ENCODE measurements at places on chromosomes 16 and 17.

GRCh38 chr16:5036228-5037156 is 2.8 kb upstream of the NAGPA start:
- DNase-seq = no peak

GRCh38 chr17:14113137-14113536 is 43.8 kb downstream of the COX10 start:
- DNase-seq = no peak

DNA sequence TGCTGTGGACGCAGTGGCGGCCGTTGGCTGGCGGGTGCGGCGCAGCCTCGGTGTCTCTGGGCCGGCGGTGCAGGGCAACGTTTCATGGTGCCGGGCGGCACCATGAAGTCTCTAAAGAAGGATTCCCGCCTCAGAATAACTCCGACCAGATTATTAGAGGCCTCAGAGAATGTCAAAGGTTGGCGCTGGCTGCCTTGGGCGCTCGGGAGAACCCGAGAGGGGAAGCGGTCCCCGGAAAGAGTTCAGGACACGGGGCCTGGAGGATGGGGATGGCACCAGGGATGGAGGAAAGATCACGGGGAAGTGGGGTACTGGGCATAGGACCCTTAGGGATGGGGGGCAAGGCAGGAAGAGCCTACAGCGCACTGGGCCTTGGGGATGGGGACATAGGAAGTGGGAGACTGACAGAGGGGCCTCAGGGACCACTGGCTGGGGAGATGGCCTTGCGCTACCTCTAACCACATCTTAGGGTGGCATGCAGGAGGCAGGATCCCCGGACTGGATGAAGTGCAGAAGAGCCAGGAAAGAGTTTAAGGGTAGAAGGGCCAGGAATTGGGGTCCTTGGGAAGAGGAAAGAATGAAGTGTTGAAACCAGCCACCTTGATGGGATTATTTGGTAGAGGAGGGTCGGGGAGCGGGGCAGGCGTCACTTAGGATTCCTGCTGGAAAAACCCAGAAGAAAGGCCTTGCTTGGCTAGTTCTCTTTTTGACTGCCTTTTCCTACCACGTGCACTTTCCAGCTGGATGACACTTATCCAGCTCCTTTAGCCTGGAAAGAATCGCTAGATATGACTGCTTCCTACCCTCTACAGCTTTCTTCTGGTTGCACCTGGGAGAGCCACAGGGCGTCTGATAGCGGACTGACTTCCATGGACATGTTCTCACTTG is 578 bp downstream of the MYCBPAP start:
- DNase-seq = no peak

- DNase-seq = no peak
Observed at GRCh38 chr17:38872027-38872511, 2.2 kb downstream of the LASP1 start.

- DNase-seq = no peak
Observed at GRCh38 chr17:3531266-3532101, 26.1 kb downstream of the TRPV3 start.

DNA sequence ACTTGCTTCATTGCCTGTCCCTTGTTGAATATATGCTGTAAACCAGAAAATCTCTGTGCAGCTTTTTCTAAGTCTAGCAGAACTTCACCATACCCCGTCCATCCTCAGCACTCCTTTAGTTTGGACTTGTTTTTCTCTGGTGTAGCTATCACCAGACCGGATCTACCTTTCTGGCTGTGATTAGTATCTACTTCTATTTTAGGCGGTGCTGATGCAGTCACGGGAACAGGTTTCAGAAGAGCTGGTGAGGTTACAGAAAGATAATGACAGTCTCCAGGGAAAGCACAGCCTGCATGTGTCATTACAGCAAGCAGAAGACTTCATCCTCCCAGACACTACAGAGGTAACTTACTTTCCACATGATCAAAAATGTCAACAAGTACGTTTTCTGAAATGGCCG is 46.4 kb downstream of the NUP88 start:
- DNase-seq = no peak

DNA sequence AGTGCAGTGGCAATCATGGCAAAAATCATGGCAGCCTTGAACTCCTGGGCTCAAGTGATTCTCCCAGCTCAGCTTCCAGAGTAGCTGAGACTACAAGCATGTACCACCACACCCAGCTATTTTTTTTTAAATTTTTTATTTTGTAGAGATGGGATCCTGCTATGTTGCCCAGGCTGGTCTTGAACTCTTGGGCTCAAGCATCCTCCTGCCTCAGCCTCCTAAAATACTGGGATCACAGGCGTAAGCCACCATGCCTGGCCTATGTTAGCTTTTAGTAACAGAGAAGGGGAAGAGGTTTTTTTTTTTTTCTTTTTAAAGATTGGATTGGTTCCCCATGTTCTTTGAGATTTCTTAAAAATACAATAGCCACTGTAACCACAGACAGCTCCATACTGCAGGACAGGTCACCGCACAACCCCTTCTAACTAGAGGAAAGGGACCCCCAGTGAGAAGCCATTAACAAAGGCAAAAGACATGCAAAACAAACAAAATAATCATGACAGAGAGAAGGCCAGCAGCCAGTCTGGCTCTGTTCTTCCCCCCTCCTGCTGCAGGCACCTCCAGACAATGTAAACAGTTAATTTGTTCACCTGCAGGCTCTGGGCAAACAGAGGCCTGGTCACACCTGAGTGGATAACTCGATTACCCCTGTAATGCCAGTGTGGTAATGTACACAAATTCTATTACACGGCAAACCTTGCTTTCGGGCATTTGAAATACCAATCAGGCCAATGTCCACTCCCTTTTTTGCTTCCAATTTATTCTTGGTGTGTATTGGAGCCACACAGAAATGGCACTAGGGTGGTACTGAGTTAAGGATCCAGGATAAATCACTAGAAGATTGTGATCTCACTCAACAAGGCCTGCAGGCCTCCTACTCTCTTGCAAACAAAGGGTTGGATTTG is 52.9 kb downstream of the SNX11 start:
- DNase-seq = peak; percentile 98

DNA sequence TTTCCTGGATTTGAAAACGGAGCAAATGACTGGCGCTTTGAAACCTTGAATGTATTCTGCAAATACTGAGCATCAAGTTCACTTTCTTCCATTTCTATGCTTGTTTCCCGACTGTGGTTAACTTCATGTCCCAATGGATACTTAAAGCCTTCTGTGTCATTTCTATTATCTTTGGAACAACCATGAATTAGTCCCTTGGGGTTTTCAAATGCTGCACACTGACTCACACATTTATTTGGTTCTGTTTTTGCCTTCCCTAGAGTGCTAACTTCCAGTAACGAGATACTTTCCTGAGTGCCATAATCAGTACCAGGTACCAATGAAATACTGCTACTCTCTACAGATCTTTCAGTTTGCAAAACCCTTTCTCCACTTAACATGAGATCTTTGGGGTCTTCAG is 32.3 kb downstream of the BRCA1 start:
- DNase-seq = no peak

GRCh38 chr16:16175296-16175695 is 48.0 kb downstream of the ABCC6 start:
- no peak for DNase-seq

DNA sequence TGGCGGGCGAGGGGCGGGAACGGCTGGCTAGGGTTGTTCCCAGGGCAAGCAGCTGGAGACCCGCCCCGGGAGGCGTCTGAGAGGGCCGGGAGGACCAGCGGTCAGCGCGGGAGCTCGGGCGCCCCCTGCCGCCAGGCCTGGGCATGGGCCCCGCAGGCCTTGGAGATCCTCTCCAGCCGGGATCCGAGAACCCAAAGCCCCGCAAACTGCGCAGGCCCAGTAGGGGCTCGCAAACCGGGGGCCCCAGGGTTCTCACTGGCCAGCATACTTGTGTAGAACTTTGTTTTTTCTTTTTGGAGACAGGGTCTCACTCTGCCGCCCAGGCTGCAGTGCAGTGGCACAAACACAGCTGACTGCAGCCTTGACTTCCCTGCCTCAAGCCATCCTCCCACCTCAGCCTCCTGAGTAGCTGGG is 20.8 kb upstream of the ZNF423 start:
- DNase-seq = no peak

DNA sequence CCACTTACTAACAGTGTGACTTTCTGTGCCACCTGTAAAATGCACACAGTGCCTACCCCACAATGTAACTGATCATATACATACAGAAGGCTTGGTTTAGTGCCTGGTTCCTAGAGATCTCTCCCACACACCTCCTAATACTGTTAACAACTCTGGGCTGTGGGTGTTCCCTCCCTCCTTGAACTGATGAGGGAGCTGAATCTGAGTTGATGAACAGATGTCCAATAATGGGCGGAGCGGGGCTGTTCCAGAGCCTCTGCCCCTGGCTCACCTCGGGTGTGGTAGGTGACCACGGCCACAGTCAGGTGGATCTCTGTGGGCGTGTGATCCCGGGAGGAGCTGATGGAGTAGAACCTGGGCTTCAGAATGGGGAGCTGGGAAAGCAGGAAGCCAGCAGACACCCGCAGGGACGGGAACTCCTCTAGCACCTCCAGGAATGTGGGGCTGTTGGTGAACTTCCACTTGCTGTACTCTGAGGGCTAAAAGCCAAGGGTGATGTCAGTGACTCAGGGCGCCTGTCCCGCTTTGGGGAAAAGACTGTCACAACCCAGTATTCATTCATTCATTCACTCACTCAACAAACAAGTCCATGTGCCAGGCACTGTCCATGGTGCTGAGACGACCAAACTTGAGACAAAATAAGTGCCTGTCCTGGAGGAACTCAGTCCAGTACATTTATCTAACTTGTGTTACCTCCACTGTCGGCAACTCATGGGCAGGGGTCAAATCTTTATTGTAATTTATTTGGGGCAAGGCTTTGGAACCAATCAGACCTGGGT is 37.6 kb downstream of the NOS2 start:
- no peak for DNase-seq

DNA sequence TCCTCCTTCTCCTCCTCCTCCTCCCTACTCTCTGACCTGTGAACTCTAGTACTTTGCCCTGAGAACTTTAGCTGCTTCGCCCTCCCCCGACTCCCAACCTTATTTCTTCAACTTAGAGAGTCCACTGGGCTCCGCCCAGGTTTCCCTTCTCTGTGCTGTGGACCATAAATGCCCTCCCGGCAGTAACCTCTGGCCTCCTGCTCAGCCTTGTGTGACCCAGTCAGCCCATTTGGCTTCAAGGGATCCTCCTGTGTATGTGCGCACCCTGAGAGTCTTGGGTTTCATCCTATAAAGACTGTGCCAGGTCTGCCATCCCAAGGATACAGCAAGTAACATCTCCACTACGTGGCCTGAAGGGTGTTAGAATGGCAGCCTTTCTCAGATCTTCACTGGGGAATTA is 275.6 kb upstream of the C16orf82 start:
- no peak for DNase-seq

GRCh38 chr16:27311897-27312303 is 1.9 kb upstream of the IL4R start:
- no peak for DNase-seq

GRCh38 chr17:44006272-44006597 is 1.8 kb downstream of the NAGS start:
- no peak for DNase-seq

- DNase-seq = no peak
Observed at GRCh38 chr16:30741461-30741914, 6.7 kb upstream of the PHKG2 start.

DNA sequence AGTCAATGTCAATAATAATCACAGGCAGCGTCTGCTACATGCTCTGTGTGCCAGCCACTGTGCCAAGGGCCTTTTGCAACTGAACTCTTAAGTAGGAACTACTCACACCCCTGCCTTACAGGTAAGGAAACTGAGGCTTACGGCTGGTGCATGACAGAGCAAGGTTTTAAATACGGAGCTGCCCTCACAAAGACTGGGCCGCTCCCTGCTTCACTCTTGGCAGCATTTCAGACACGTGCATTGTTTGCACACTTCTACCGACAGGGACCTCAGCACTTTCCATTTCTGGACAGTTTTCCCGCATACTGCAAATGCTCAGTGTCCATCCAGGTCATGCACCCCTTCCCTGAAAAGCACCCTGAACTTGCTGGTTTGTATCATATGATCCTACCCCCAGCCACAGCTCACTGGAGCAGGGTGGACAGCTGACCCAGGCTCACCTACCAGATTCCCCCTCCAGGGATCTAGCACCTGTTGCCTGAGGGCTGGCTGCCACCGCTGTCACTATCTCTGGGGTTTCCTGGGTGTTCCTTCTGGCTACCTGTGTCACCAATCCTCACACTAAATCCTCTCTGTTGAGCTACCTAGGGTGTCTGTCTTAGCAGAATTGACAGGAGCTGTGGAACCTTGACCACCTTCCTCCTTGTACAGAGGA is 142.9 kb downstream of the C16orf78 start:
- DNase-seq = no peak

DNA sequence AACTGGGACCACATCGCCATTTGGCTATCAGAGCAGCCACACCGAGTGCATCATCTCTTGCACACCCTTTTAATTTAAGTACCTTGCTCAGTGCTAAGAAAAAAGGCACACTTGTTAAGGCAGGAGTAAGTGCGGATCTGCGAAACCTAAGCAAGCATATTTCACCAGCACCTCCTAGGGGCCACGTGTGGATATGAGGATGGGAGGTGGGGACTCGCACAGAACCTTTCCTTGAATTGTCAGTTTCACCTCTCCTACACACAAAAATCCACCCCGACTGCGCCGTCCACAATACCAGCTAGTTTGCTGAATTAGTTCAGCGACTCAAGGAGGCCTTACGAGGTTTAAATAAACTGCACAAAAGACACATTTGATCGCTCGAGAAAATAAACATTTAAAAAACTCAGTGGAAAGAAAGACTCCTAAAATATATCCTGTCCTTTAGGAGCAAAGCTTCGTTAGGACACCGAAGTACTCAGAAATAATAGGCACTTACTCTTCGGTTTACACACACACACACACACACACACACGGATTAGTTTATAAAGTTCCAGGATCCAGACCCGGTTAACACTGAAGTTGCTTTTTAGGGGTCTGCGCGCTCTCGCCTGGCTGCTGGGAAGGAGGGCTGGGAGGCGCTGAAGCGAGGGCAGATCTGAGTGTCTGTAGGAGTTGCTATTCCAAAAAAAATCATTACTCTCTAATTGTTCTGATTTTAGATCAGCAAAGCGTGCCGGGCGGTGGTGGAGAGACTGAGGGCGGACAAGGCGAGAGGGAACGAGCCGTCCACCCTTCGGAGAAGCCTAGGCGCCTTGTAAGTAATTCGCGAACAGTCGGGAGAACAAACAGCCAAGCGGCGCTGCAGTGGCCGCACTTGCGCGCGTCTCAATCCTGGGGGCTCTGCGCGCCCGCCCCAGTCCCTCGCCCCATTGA is 1.0 kb upstream of the KCNJ2 start:
- peak; percentile 66 for DNase-seq

Measured in SHP77 treated with DMSO at 0.1 percent for 48 hours (cell line).